Mammary microvascular endothelial cell (primary cell): ENCODE measurements at places on chromosomes 1 and 21. TPM values are rescaled to one million over a fixed set of nuclear protein-coding genes. Genes with fewer than 3 reads are reported as not detected.

The CLIC6 gene
- total RNA-seq = not detected in 2 replicates

The GPR52 gene
- not detected in 2 replicates for total RNA-seq

The RBM11 gene
- not detected in 2 replicates for total RNA-seq

The ERG gene
- total RNA-seq = 62.9 and 65.4 TPM in 2 replicates

The EIF3I gene
- 456 and 480 TPM in 2 replicates for total RNA-seq

The TAS1R3 gene
- not detected in 2 replicates for total RNA-seq

The CHODL gene
- not detected in 2 replicates for total RNA-seq

The THEMIS2 gene
- 13.9 and 18.1 TPM in 2 replicates for total RNA-seq

The LAMB3 gene
- 33.9 and 40.1 TPM in 2 replicates for total RNA-seq

The CRP gene
- not detected in 2 replicates for total RNA-seq

The LYPD8 gene
- total RNA-seq = not detected in 2 replicates

The OR2G6 gene
- not detected in 2 replicates for total RNA-seq

The TCP10L gene
- total RNA-seq = not detected in 2 replicates

The SMIM1 gene
- total RNA-seq = not detected in 2 replicates

The HENMT1 gene
- 2.5 and 3.6 TPM in 2 replicates for total RNA-seq

The LAPTM5 gene
- total RNA-seq = 54.0 and 55.9 TPM in 2 replicates

The AZIN2 gene
- total RNA-seq = 0.47 and 1.9 TPM in 2 replicates

The GBP7 gene
- not detected in 2 replicates for total RNA-seq

The KANK4 gene
- total RNA-seq = not detected in 2 replicates

The PLD5 gene
- total RNA-seq = not detected in 2 replicates

The SPAG17 gene
- total RNA-seq = not detected in 2 replicates

The IKBKE gene
- 11.9 and 12.9 TPM in 2 replicates for total RNA-seq

The GREM2 gene
- total RNA-seq = not detected in 2 replicates

The CEP350 gene
- 15.2 and 19.1 TPM in 2 replicates for total RNA-seq

The KRTAP21-2 gene
- not detected in 2 replicates for total RNA-seq

The TNNI3K gene
- not detected in 2 replicates for total RNA-seq

The LIN28A gene
- total RNA-seq = not detected in 2 replicates
